ENCODE measurements at places on chromosomes 12 and 14.
A peak's percentile ranks its signal among the peaks of the same experiment; 100 is the strongest.

GRCh38 chr14:68794851-68795596 is 2.2 kb upstream of the ZFP36L1 start:
- DNase-seq, result no peak

GRCh38 chr12:122998316-122998715 is 17.8 kb downstream of the ARL6IP4 start:
- no peak for DNase-seq

DNA sequence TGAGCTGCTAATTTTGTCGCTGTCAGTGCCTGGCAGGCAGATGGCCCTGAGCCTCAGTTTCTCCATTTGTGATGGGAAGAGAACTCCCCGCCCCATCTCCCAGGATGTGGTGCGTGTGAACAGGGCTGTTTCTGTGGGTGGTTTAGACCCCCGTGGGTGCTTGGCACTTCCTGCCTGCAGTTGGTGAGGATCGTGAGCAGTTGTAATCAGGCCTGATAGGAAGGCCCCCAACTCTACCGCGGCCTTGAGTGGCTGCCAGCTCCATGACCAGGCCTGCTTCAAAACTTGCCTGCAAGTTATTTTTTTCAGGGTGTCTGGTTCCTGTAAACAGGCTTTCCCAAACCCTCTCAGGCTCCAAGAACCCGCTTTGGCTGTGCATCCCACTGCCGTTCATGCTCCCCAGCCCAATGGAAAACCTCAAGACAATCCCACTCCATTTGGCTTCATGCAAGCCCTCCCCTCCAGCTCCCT is 138.4 kb downstream of the ZFP36L1 start:
- no peak for DNase-seq

- no peak for DNase-seq
Observed at GRCh38 chr12:93419388-93420034, 22.2 kb downstream of the UBE2N start.

DNA sequence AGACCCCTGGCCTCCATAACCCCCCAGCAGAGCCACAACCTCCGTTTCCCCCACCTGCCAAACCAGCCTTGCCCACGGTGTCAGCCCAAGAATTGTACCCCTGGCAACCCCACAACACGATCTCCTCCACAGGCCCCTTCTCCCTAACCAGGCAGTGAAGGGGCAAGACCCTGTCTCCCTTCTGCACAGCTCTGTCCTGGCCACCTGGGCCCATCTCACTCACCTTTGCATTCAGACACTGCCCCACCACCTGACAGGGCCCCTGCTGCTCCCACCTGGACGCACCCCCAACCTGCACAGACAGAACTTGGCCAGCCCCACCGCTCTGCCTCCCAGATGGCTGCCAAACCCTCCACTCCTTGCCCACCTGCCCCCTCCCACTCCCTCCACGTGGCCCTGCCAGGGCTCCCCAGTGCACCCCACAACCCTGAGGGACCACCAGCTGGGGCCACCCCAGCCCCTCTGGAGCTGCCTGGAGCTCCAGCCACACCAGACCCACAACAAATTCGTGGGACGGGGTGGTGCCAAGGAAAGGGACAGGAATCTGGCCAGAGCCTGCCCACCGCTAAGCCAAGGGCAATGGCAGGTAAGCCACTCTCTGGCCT is 11.8 kb downstream of the AHNAK2 start:
- DNase-seq, result no peak

DNA sequence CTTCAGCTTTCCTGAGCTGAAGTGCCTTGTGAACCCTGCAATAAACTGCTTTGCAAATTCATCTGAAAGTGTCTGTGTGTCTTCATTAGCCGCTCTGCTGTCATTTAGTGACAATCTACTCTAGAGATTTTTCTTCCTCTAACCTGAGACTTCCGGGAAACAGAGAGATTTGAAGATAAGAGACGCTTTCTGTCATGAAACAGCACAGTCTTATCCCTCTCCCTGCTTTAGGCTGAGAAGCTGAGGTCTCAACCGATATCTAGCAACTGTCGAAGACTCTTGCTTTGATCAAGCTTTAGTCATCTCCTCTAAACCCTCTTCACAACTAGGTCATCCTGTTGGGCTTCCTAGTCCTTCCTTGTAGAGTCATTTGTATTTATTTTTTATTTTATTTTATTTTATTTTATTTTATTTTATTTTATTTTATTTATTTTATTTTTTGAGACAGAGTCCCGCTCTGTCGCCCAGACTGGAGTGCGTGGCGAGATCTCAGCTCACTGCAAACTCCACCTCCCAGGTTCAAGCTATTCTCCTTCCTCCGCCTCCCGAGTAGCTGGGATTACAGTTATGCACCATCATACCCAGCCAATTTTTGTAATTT is 1.2 kb downstream of the RNASE2 start:
- DNase-seq, result no peak

DNA sequence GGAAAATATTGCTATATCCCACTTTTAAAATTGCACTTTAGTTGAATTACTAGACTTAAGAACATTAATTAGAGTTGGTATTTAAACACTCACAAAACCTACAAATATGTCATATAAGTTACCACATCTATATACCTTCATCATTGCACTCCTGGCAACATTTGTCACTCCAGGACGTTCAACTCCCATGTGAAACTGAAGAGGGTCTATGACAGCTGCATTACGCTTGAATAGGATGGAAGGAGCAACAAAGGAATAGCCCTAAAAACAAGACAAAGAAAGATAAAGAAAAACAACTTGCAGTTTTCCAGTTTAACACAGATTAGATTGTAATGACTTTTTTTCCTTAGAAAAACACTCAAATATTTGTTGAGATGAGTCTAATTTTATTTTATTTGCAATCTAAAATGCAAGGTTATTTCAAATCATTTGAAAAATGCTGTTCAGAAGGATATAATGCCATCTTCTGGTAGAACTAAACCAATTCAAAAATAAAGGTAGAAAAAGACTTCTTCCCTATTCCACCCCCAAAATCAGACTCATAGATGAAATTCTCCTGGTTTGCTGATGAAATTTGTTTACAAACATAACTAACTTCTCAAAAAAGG is 84.3 kb upstream of the TTC7B start:
- no peak for DNase-seq

GRCh38 chr12:49482095-49483051 is 56.5 kb upstream of the KCNH3 start:
- no peak for DNase-seq

- DNase-seq, result no peak
Observed at GRCh38 chr14:76719666-76720065, 41.6 kb upstream of the VASH1 start.

DNA sequence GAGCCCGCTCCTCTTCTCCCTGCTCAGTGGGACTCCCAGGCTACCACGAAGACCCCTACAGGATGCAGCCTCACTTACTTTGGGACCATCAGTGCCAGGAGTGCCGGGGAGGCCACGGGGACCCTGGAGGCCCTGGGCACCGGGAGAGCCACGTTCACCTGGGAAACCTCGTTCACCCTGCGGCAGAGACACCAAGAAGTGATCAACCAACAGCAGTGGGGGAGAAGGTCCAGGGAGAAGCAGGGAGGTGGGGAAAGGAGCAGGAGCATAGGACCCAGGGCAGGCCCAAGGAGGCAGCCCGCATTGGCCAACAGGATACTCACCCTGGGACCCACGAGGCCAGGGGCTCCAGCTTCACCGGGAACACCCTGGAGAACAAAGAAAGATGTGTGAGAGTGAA is 19.4 kb downstream of the TMEM106C start:
- DNase-seq, result no peak

DNA sequence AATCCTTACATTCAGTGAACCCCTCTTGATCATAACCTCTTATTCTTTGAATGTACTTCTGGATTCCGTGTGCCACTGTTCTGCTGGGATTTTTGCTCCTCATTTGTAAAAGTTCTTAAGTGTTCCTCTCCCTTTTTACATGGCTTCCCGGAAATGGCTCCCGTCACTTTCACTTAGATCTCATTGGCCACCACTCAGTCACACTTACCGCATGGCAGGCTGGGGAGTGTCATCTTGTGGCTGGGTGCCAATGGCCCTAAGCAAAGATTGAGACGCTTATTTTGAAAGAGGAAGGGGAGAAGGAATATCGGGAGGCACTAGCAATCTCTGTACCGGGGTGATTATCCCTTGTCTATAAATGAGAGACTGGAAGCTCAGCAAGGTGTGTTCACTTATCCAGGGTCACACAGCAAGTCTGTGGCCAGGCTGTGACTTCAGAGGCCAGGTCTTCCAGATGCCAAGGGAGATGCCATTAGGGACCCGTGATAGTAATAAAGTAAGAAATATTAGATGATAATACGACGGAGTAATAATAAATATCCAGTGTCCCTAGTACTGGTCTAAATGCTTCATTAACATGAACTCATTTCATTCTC is 68.8 kb downstream of the RNFT2 start:
- DNase-seq, result no peak

DNA sequence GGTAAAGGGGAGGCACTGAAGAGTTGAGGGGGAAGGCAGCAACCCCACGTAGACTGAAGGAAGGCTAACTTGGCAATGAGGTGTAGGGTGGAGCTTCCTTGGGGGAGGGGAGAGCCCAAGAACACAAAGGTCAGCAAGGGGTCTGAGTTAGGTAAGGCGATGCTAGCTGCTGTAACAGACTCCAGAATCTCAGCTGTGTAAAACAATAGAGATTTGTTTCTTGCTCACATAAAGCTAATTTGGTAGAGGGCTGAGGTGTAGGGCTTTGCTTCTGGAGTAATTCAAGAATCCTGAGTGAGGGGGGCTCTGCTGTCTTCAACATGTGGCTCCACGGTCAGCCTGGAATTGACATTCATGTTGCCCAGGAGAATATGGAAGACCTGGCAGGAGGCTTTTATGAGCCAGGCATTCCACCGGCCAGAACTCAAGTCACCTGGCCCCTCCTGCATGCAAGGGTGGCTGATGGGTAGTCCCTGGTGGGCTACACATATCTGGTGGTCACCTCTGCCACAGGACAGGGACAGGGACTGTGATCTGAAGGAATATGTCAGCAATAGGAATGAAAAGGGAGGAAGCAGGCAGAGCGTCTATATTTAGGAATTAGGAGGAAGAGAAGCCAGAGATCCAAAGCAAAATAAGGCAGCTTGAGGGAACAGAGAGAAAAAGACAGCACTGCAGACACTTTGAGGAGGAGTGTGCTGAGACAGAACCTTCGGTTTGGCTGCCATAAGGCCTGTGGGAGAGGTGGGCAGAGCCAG is 153.7 kb downstream of the ZFP36L1 start:
- no peak for DNase-seq

- peak; percentile 29 for DNase-seq
Observed at GRCh38 chr12:90984114-90984513, 20.7 kb downstream of the EPYC start.

GRCh38 chr12:119666900-119667576 is 895 bp upstream of the PRKAB1 start:
- no peak for DNase-seq

GRCh38 chr14:51310505-51310944 is 70.5 kb downstream of the TMX1 start:
- DNase-seq, result no peak

- no peak for DNase-seq
Observed at GRCh38 chr14:106268013-106268727, 741.8 kb downstream of the TMEM121 start.

DNA sequence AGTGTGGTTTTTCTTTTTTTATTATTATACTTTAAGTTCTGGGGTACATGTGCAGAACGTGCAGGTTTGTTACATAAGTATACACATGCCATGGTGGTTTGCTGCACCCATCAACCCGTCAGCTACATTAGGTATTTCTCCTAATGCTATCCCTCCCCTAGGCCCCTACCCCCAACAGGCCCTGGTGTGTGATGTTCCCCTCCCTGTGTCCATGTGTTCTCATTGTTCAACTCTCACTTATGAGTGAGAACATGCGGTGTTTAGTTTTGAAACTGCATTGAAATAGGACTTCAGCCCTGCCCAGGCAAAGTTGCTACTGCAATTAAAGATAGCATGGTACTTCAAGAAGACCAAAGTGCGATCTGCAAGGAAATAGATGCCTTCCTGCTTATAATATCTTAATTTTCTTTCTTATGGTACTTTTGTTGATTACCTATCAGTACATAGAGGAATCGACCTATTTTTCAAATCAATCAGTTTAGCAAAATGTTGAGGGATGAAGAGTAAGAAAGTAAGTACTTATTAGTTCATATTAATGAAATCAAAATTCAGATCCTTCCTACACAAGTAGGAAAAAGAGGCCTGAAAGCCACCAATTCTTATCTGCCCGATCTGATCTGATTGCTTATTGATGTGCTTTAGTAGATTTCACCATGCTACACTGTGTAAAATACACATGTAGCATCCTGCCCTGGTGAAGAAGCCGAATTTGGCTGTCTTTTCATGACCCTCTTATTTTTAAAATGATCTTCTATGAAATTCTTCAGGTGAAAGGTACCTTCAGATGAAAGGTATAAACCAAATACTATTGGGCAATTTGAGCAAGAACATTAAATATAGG is 1.6 kb downstream of the LTA4H start:
- DNase-seq, result no peak

- peak; percentile 67 for DNase-seq
Observed at GRCh38 chr12:54560374-54560858, 11.0 kb downstream of the PDE1B start.

DNA sequence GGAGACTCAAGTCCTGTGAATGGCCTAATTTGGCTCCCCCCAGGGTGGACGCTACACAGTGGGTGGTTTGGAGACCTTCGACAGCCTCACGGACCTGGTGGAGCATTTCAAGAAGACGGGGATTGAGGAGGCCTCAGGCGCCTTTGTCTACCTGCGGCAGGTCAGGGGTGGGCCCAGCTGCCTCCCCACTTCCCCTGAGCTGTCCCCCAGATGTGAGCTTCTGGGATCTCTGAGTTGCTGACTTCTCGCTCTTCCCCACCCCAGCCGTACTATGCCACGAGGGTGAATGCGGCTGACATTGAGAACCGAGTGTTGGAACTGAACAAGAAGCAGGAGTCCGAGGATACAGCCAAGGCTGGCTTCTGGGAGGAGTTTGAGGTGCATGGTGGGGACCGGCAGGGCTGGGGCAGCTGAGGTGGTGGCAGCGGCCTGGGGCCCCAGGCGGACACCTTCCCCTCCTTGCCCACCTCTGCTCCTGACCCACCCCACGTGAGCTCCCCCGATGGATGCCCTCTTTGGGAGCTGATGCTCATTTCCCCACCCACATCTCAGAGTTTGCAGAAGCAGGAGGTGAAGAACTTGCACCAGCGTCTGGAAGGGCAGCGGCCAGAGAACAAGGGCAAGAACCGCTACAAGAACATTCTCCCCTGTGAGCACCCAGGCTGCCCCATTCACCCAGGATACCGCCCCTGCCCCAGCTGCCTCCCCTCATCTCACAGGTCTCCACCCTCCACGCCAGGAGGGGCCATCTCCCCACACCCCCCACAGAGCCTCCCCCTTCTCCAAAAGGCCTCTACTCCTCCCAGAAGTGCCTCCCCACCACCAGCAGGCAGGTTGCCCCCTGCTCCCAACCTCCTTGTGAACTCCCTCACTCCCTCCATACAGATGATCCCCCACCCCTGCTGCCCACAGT is 4.2 kb downstream of the PTPN6 start:
- DNase-seq, result no peak

DNA sequence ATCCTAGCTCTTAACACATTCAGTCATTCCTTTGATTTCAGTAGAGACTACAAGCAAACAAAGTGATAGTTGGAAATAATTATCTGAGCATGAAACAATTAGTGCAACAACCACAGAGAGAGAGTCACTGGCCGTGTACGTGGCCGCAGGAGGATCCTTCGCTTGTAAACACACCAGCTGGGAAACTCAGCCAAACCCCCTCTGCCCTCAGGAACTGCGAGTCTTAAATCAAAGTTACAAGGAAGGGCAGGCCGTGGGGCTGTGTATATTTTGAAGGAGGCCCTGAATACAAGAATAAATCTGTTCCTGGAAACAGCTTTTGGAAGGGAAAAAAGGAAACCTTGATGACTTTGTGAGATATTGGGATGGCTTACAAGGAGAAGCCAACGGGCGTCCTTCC is 164.5 kb downstream of the ANO2 start:
- DNase-seq, result no peak

Data from iPS DF 6.9 (cell line).